ENCODE measurements at places on chromosomes 2 and 18.
A peak's percentile ranks its signal among the peaks of the same experiment; 100 is the strongest.

DNA sequence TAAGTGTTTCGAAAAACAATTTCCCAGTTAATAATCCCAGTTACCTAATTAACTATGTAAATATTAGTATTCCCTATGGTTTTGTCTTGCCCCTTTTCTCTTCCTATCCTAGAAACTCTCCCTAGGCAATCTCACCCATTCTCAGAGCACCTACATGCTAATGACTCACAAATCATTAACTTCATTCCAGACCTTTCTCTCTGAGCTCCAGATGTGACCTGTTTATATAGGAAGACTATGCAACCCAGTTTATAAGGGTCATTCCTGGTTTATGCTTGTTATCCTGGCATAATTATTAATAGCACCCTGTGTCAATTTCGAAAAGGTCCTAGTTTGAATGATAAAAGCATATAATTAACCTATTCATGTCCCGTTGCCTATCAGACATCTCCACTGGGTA is 14.8 kb upstream of the SERTAD2 start:
- DNase-seq = no peak

DNA sequence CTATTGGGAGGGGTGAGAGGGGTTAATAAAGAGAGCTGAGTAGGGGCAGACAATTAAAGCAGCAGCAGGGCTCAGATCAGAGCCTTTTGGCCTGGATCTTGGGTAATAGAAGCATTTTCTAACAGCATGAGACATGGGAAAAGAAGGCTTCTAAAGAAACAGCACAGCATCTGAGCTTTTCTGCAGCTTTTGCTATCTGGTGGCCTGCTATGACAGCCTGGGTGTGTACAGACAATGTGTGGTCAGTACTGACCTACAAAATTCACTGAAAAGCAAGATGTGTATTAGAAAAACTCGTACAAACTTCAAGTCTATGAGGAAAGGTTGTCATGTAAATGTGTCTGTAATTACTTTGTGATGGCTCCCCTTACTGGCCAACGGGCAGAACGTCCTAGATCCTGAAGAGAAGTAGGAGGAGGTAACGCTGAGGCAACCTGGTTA is 95.6 kb downstream of the GALNT3 start:
- peak; percentile 63 for DNase-seq

DNA sequence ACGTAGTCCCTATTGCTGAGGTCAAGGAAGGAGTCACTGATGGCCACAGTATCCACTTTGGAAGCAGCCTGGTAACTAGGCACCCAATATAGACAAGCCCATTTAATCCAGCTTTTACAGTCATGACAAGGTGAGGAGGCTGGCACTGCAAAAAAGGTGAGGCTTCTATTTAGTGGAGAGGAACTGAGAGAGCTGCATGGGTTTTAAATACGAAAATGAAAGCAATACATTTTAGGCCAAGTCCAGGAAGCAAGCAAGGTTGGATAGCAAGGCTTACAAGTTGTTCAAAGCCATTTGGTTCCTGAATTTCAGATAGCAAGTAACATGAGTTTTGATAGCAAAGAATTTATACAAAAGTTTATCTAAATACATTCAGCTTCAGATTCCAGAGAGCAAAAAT is 80.4 kb downstream of the SGPP2 start:
- no peak for DNase-seq

- DNase-seq = no peak
Measured at GRCh38 chr2:184756161-184756560, 157.8 kb downstream of the ZNF804A start.

- peak; percentile 79 for DNase-seq
Measured at GRCh38 chr18:23141104-23141999, 6.1 kb downstream of the CABLES1 start.

- DNase-seq = no peak
Measured at GRCh38 chr18:48059455-48060010, 129.1 kb upstream of the SMAD2 start.

- DNase-seq = no peak
Measured at GRCh38 chr18:55491616-55492015, 96.4 kb downstream of the TCF4 start.

DNA sequence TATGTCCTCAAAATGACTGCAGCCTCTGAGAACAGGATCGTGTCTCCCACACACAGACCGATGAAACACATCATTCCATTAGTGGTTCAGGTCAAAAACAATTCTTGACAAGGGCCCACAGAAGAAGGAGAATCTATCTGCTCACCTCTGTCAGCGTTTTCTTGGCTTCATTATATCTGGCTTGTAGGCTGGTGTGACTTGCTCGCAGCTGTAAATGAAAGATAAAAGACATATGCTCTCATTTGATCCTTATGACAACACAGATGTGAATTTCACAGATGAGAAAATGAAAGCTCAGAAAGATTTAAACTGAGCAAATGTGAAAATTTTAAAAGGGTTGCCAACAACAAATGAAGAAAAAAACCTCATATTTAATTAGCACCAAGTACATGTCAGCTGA is 61.6 kb downstream of the CCDC93 start:
- DNase-seq = peak; percentile 42

GRCh38 chr2:196365923-196366322 is 194.5 kb upstream of the STK17B start:
- peak; percentile 13 for DNase-seq

DNA sequence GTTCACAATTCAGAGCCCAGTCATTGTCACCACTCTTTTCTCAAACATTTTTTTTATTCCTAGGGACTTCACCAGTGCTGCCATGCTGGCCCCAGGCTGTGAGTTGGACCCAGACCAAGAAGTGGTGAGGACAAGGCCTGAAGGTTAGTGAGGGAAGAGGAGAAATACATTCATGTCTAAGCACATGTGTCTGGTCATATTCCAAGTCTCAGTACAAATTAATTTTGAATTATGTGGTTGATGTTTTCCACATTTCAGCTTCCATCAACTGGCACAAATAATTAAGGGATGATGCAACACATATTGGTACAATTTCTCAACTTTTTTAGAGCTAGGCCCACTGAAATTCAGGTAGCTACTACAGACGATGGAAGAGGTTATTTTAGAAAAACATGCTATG is 106.6 kb upstream of the UPP2 start:
- DNase-seq = no peak

DNA sequence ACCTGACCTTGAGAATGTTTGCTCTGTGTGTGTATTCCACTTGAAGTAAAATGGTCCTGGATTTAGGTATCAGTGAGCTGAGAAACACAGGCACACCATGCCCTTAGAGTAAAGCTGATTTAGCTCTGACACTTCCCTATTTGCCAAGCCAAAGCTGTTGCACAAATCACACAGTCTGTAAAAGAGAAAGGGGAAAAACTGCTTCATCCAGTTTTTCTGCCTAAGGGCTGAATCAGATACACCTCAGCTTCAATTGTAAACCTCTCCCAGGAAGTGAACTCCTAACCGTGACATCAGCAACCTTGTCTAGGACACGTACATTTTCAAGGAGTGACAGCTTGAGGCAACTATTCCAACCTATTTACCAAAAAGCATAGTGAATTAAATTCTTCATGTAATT is 150.4 kb downstream of the NR4A2 start:
- DNase-seq = no peak

GRCh38 chr2:212176151-212176550 is 362.5 kb downstream of the ERBB4 start:
- no peak for DNase-seq

GRCh38 chr2:17821535-17822444 is 5.5 kb downstream of the MSGN1 start:
- peak; percentile 11 for DNase-seq

DNA sequence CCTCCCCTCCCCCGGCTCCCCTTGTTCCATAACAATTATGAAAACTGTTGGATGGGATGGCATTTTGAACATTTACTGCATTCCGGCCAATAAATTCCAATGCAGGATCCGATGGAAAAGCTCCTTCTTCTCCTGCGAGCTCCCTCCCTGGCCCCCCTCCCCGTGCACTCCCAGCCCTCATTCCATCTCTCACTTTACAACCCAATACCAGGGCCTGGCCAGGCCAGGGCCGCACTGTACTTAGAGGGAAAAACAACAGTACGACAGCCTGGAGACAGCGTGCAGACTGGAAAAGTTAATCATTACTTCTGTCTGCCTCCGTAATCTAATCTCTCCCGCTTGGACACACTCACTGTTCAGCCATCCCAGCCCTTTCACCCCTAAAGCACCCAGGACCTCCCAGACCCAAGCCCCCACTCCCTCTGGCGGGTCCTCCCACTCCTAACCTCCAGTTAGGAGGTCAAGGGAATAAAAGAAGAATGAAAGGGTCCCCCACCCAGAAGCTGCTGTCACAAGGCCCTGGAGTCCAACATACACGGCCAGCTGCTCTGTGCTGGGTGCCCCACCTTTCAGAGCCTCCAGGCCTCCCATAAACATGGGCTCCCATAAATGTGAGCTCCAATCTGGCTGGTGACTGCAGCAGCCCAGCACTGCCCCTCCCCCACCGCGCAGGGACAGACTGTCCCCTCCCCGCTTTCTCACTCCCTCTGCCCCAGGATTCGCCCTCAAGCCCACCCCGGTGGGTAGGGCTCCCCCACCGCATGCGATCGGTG is 20.6 kb downstream of the SMAD7 start:
- DNase-seq = no peak

DNA sequence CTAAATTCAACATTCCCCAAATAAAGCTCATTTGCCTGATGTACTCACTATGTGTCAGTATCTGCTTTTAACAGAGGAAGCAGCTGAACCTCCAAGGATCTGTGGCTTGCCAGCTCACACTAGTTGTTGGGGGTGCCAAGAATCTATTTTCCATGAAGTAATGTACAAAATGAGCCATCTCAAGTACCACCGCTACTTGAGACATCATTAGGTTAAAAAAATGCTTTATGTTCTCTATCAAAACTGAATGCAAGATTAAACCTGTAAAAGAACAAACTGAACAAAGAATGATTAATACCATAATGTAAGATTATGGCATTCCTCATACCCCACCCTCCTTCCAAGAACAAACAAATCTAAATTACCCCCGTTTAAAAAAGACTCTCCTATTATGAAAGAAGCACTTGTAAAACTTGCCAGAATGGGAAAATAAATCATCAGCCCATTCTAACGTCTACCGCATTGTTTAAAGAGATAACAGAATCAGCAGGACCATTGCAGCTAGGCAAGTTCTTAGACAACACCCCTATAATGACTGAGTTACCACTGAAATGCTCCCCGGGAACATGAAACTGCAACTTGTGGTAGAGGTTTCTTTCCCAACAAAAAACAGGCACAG is 471.6 kb downstream of the DLGAP1 start:
- DNase-seq = peak; percentile 90

- DNase-seq = no peak
Measured at GRCh38 chr2:128779301-128780095, 460.8 kb upstream of the HS6ST1 start.

DNA sequence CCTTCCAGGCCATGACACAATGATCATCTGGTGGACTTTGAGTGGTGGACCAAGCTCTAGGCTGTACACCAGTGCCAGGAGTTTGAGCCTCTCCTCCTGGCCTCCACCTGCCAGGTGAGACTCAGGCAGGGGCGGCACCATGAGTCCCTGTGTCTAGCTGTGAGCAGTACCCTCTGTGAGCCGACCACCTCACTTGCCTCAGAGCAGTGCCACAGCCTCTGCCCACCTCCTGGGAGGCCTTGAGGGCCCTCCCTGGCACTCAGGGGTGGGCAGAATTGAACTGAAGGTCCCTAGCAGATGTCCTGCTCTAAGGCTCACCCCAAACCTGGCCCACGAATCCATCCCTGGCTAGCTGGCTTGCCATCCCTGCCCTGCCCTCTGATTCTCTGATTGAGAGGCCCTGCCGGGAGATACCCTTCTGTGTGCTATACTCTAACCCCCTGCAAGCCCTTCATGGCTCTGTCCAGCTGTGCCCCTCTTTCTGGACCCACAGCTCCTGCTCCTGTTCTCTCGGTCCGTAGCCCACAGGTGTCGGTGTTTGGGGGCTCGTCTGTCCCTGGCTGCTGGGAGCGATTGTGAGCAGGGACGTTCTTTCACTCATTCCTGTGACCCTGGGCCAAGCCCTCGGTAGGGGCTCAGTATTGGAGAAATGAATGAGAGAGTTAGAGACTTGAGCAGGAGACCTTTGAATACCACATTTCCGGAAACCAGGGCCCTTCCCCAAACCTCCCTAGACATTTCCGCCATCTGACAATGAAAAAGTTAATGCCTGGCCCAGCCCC is 70.0 kb downstream of the INHBB start:
- DNase-seq = no peak

DNA sequence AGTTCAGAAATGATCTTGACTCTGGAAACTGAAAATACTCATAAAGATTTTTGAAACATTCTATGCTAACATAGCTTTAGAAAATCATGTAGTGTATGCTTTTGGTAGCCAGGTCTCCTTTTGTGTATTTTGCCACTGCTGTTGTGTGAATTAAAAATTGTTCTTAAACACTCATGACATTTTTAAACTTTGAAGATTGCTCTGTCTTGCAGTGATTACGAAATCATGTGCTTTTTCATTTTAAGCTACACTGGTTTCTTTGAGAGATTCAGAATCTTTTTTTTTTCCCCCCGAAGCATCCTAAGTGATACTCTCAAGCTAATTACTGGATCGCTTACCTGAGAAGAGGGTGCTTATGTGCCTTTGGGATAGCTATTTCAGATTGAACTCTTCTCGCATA is 60.0 kb downstream of the ANKRD12 start:
- DNase-seq = no peak

DNA sequence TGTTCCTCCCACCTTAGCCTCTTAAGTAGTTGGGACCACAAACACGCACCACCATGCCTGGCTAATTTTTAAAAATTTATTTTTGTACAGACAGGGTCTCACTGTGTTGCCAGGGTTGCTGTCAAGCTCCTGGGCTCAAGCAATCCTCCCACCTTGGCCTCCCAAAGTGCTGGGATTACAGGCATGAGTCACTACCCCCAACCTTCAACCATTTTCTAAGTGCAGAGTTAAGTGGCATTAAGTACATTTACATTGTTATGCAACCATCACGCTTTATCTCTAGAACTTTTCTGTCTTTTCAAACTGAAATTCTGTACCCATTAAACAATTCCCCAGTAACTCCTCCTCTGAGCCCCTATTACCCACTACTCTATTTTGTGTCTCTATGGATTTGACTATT is 45.9 kb upstream of the AFF3 start:
- DNase-seq = no peak

DNA sequence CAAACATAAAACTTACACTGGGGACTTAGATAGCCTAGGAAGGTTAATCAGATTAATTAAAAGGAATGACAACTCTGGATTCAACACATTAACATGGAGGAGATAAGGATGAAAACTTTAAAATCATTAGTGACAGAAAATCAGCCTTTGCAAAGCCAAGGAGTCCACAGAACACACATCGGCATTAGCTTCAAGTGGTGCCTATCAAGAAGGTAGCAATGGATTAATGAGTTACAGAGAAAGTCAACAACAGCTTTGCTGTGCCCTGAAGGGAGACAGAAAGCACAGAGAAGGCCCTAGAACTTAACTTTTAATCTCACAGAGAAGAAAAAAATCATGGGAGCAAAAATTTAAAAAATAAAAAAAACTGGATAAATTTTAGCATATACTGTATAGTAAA is 88.6 kb downstream of the KCNH7 start:
- no peak for DNase-seq

GRCh38 chr2:160608599-160608998 is 115.0 kb upstream of the RBMS1 start:
- no peak for DNase-seq

GRCh38 chr2:235666213-235666781 is 172.5 kb downstream of the AGAP1 start:
- DNase-seq = peak; percentile 37
